ENCODE measurements at places on chromosomes 6 and 20.

- DNase-seq: no peak
Observed at GRCh38 chr6:88619951-88620350, 343.5 kb downstream of the RNGTT start.

DNA sequence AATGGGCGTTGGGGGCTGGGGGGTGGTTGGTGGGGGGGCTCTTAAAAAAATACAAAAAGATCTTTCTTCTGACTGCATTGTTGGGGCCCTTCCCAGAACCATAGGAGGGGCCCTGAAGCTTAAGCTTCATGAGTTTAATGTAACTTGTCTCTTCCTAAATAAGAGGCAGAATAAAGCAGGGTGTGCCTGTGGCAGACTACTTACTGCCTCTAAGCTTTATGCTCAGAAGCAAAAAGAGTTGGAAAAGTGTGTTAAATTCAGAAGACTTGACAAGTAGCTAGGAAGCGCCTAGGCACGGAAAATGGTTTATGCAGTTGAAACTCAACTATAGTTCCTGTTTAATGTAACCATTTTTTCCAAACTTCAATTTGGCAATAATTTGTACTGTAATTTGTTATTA is 44.5 kb downstream of the TIAM2 start:
- no peak for DNase-seq

- peak; percentile 39 for DNase-seq
Observed at GRCh38 chr6:138815797-138816528, 20.1 kb downstream of the ECT2L start.

DNA sequence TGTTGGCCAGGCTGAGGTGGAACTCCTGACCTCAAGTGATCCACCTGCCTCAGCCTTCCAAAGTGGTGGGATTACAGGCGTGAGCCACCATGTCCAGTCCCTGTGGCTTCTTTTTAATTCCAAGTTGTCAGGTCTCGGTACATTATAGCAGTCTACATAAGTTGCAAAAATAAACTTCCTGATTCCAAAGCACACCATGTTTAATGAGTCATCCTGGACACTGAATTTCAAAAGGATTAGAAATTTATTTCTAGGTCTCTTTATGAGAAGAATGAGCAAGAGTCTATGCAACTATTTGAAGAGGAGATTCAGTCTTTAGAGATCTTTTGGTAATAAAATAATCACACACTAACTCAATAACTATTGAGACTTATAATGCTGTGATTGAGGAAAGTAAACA is 63.9 kb upstream of the MCHR2 start:
- DNase-seq: no peak

- no peak for DNase-seq
Observed at GRCh38 chr6:91098006-91098405, 511.1 kb upstream of the MAP3K7 start.

DNA sequence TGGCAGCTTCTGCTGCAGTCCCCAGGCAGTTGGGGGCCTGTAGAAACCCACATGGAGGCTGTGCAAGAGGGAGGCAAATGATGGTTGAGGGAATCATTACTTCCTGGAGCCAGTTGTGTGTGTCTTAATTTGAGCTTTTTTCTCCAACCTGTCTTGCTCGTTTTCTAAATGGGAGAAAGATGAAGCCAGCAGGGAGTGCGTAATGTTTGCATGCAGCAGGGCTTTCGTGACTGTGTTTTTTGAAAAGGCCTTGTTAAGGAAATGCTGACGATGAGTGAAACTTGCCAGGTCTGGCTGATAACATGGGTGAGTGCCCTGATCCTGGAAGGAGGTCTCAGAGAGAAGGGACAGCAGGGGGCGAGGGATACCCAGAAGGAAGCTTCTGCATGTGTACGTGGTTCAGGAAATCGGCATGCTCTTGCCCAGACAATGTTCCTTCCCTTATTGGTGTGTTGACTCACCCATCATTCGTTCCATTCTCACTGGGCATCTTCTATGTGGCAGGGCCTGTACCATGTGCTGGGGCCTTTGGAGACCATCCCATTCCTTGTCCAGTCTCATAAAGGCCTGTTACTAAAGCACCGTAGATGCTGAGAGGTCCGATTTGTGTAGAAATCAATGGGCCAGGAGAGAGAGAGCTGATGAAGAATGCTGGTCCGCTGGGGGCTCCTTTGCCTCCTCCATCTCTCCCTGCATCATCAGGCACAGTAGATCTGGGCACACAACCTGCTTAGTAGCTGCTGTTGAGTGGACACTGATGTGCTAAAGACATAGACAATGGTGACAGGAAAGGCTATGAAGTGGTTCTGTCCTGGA is 27.4 kb downstream of the GLP1R start:
- no peak for DNase-seq

DNA sequence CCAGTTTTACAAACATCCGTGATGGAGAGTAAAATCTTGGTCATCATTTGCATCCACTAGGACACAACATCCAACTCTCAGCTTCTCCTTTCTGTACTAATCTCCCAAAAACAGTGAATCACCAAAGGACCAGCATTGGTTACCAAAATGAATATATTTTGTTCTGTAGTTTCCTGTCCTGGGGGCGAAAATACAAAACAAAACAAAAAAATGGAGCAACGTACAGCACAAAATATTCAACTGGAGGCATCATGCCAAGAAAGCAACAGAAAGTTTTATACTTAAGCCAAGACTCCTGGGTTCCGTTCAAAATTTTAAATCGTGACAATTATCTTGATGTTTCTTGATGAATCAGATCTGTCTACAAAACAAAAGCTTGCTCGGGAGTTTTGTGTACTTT is 126.6 kb upstream of the CCDC28A start:
- peak; percentile 12 for DNase-seq

DNA sequence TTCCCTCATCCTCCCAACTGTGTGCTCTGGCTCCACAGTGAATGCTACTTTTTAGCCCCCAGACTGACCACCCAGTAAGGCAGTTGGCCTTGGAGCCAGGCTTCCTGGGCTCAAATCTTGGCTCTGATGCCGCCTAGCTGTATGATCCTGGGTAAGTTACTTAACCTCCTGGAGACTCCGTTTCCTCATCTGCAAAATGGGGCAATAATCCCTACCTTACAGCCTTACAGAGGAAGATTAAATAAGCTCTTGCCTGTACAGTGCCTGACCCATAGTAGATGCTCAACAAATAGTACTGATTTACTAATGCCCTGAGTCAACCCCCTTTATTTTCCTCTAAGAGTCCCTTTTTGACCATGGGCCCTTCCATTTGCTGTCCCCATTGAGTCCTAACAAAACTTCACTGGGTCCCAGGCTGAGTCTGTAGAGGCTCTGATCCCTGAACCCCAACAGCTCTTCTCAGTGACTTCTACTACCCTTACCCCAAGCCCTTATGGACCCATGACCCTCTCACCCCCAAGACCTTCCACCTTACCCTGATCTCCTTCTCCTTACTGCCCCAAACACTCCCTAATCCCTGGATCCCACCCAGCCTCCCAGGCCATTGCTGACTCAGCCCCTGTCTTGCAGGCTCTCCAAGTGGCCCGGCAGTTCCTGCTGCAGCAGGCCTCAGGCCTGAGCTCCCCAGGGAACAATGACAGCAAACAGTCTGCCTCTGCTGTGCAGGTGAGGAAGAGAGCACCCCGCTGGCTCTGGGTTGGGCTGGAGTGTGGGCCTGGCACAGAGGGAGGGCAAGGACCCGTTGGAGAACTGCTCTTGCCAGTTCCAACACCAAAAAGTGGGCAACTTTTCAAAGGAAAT is 31.4 kb downstream of the FOXP4 start:
- no peak for DNase-seq

- no peak for DNase-seq
Observed at GRCh38 chr6:109081026-109081425, 13.6 kb downstream of the SESN1 start.

DNA sequence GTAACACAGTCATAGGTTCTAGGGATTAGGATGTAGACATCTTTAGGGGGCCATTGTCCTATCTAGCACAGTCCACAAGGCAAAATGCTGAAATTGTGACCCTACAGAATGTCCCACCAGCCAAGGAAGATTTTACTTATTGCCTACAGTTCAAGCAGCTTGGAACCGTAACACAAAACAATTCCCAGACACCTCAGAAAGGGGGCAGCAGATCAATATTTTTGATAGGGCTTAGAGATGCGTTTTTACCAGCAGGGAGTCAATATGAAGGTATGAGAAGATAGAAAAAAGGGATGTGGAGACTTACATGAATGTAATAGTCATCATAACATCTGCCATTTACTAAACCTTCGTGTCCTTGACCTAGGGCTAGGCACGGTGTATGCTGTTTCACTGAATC is 81.0 kb downstream of the TMEM170B start:
- DNase-seq: no peak

Data from fibroblast of skin of left quadriceps (primary cell).